ENCODE measurements at places on chromosomes 6 and 20.

GRCh38 chr20:24819331-24819965 is 129.6 kb upstream of the CST7 start:
- no peak for DNase-seq

DNA sequence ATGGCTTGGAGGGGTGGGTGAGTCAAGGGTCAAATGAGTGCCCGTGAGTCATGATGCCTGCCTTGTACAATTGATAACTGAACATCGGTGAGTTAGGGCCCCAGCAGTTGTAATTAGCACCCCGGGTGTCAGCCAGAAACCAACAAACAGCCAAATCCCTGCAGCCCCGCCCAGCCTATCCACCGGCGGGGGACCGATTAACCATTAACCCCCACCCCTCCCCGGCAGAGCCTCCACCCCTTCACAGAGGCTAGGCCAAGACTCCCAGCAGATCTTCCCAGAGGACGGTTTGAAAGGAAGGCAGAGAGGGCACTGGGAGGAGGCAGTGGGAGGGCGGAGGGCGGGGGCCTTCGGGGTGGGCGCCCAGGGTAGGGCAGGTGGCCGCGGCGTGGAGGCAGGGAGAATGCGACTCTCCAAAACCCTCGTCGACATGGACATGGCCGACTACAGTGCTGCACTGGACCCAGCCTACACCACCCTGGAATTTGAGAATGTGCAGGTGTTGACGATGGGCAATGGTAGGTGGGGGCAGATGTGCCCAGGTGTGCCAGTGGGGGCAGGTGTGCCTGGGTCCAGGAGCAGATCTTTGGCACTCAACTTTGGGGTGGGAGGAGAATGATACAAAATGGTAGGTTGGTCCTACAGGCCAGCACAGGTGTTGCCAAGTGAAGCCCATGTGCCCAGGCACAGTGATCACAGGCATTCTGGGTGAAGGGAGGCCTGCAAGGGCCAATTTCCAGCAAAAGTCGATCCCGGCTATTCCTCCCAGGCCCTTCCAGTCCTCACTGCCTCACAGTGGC is 45.7 kb downstream of the HNF4A start:
- no peak for DNase-seq

- DNase-seq, result no peak
Observed at GRCh38 chr6:10112871-10113549, 301.9 kb downstream of the TFAP2A start.

DNA sequence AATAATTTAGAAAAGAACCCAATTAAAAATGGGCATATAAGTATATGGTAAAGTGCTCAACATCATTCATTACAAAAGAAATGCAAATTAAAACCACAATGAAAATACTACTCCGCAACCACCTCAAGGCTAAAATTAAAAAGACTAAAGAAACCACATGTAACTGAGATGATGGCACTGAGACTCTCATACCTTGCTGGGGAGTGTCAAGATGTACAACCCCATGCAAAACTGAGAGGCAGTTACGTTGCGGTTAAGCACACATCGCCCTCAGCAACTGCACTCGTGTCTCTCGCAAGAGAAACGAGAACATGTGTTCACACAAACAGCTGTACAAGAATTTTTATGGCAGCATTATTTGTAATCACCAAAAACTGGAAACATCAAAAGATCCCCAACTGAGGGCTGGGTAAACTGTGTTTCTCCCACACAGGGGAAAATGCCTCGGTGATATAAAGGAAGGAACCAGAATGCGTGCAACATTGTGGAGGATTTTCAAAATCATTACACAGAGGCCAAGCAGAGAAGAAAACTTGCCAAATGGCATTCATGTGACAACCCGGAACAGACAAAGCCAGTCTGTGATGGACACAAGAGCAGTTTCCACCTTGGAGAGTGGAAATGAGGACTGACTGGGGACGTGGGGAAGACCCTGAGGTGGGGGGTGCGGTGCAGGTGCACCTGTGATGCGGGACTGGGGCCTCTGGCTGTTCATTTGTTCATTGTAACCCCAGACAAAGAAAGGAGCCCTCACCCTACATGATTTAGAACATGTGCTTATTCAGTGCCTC is 144.9 kb downstream of the WDR27 start:
- DNase-seq, result no peak

GRCh38 chr20:16407251-16408067 is 165.8 kb downstream of the KIF16B start:
- no peak for DNase-seq

DNA sequence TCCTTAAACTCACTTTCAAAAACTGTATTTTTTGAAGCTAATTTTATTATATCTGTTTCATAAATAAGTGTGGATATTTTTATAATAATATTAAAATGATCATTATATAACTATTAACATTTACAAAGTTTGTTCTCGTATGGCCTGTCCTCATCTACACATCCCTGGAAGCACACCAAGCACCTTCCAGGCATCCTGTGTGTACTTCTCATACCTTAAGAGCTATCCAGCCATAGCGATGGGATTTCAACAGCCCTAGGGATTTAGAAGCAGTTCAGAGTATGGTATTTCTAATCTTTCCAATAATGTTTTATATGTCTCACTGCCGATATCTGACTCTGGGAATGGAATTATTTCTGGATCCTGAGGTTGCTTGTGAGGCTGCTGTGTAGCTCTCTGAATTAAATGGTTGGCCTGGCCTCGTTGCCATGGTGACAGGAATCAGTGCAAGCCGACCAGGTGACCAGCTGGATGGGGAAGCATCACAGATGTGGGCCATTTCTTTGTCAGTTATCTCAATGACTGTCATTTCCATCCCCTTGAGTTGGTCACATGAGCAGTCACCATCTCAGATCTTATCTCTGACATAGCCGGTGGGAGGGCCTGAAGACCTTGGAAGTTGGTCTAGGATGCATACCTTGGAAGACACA is 265.2 kb upstream of the RIN2 start:
- DNase-seq, result no peak

GRCh38 chr6:44001318-44002066 is 125.8 kb downstream of the MRPL14 start:
- DNase-seq, result no peak

- peak; percentile 16 for DNase-seq
Observed at GRCh38 chr20:45306431-45306982, at the start of gene RBPJL. Gene RBPJL (plus strand): TSS chr20:45306840. CDS start chr20:45306923, 83 bp downstream.

- DNase-seq, result no peak
Observed at GRCh38 chr6:158285656-158286021, 26.6 kb upstream of the TULP4 start.

DNA sequence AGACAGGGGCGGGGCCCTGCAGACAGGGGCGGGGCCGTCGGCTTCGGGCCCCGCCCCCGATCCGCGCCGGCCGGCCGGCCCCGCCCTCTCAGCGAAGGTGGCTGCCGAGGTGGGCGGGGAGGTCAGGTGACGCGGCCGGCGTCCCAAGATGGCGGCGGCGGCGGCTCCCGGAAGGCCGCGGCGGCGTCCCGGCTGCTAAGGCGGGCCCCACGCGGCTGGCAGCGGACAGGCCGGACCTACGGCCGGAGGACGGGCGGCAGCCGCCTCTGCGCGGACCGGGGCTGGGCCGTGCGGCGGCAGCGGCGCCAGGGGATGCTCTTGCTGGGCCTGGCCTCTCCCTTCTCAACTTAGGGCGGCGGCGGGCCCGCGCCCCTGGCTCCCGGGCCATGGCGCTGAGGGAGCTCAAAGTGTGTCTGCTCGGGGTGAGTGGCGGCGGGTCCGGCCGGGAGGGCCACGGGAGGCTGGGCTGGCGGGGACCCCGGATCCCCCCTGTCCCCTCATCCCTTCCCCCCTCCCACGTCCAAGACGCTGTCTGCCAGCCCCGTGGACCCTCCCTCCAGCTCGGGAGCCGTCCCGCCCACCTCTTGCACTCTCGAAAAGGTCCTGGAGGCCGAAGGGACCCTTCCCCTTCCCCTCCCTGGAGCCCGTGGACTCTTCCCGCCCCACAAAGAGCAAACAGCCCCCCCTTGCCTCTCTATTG is at the start of gene RAB22A:
Gene RAB22A (plus strand): TSS at position 125 of the 700 bp plus-strand sequence. CDS start 262 bp downstream, at position 387.
- peak; percentile 75 for DNase-seq

DNA sequence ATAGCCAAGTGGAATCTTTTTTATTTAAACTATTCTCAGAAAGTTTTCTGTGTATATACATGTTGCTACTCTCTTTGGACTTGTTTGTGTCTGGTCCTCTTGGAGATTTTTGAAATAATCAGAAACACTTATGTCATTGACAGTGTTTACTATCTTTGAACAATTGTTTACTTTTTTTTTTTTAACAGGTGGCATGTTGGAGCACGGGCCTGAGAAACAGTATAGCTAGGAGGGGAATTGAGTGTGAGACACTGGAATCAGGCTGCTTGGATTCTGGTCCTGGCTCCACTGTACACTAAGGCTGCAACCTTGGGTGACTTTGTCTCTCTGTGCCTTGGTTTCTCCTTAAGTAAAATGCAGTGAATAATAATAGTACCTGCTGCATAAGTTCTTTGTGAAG is 279.6 kb downstream of the PRL start:
- no peak for DNase-seq

DNA sequence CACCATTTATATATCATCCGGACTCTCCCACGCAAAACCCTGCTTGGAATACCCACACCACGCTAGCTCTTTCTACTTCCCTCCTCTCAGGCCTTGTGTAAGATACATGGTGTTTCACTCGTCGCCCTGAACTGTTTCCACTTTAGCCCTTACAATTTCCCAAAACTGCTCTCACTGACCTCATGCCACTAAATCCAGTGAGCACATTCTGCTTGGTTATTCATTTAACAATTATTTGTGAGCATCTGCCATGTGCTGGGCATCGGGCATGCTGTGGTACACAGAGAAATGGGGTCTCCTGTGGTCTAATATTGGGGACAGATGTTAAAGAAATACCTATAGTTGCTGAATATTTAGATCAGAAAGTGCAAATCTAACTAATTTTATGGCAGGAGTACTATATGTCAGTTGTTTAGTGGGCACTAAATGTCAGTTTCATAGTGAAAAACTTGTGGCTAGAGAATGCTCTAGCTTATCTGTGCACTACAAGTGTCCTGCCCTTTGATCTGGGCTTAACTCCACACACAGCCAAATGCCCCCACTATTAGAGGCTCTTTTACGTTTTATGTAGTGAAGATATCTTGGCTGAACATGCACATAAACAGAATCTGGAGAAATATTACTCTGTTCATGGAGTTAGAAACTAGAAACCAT is 41.0 kb downstream of the PLEKHG1 start:
- DNase-seq, result no peak

DNA sequence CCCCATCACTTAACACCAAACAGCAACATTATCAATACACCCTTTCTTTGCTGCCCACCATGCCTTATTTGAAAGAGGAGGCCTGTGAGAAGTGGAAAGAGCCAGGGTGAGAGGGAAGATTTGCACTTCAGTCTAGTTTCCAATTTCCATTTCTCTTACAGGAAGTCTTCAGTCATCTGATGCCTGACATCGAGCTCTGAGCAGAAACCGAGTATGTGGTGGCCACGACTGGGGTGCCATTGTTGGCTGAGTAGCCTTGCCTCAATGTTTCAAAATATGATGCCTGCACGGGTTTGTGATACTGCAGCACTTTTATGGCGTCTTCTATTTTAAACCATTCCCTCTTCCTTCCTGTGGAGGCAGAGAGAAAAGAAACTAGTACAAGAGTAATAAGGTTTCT is 39.8 kb upstream of the SMIM29 start:
- no peak for DNase-seq

GRCh38 chr6:155523821-155524651 is 68.4 kb upstream of the NOX3 start:
- DNase-seq, result no peak

GRCh38 chr6:4580361-4580760 is 195.8 kb upstream of the CDYL start:
- DNase-seq, result no peak

DNA sequence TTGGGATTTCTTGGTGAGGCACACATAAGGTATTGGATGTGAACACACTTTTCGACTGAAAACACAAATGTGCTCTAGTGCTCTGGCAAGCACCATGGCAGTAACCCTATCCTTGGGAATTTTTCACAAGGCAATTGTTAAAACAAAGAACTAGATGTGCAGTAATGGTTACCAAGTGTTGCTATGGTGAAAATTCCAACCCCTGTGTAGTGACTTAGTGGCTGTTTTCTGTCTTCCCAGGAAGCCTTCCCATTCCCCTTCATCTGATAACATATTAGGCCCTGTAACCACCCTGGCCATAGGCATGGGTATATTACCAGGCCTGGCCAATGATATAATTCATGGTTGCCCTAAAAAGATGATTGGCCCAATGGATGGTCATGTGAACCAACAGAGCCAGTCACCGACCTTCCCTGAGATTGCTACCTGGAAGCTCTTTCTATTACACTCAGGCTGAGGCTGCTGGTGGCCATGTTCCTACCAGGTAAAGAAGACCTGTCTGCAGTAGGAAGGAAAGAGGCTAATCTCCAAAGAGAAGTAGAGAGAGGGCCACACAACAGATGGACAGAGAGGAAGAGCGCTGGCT is 4.1 kb downstream of the C20orf202 start:
- DNase-seq, result no peak

- DNase-seq, result no peak
Observed at GRCh38 chr6:155080881-155081845, 86.0 kb downstream of the TIAM2 start.

DNA sequence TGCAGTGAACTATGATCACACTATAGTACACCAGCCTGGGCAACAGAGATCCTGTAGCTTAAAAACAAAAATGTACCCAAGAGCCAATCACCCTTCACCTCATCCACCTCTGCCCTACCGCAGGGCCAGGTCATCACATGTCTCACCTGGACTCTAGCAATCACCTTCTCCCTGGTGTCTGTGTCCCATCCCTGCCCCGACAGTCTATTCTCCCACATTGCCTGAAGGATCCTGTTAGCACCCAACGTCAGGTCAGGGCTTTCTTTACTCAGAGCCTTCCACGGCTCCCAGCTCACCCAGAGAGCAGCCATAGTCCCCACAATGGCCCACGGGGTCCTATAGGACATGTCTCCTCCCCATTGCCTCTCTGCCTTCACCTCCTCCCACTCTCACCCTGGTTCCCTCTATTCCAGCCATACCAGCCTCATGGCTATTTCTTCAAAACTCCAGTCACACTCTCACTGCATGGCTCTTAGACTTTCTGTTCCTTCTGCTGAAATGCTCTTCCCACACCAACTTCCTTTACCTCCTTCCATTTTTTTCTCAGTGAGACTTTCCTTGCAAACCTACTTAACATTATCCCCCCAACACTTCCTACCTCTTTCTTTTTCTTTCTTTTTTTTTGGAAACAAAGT is 22.5 kb upstream of the ARFGEF2 start:
- no peak for DNase-seq

DNA sequence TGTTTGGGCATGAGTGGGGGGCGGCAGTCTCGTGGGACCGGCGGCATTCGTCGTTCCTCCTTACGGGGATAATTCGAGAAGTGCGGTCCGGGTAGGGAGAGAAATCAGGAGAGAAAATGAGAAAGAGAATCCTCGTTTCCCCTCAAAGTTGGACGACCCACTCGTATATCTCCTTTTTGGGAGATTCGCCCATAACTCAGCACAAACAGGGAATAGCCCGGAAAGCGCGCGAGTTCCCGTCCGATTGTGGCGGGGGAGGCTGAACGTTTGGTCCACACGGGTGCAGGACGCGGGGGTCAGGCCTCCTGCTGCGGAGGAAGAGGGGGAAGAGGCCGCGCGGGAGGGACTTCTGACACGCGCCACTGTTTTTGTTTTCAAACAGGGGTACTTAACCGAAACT is 42.4 kb downstream of the POPDC3 start:
- no peak for DNase-seq
